Mesenteric fat pad (tissue), 1 donor: ENCODE measurements at places on chromosomes 7 and 10. TPM values are rescaled to one million over a fixed set of nuclear protein-coding genes. Genes with fewer than 3 reads are reported as not detected.

DNA sequence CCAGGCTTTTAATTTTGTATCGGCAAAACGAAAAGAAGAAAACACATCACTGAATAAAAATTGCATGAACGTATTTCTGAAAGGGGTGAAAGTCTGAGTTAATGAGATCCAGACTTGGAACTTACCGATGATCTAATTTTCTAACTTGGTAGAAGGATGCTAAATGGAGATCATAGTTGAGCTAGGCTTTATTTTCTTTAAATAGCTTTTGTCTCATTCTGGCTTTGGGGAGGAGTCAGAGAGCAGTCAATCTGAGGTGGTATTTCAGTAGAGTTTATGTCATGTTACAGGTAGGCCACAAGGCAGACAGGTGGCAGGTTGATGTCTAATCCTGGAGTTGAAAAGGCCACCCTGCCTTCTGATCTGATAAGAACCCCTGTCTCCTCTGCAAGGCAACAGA, 161.9 kb downstream of the KIAA1217 start:
- DNase-seq, result no peak

- no peak for DNase-seq
Observed at GRCh38 chr10:95262763-95263518, 27.9 kb downstream of the PDLIM1 start.

- no peak for DNase-seq
Observed at GRCh38 chr7:88789480-88790064, 6.0 kb downstream of the TEX47 start.

DNA sequence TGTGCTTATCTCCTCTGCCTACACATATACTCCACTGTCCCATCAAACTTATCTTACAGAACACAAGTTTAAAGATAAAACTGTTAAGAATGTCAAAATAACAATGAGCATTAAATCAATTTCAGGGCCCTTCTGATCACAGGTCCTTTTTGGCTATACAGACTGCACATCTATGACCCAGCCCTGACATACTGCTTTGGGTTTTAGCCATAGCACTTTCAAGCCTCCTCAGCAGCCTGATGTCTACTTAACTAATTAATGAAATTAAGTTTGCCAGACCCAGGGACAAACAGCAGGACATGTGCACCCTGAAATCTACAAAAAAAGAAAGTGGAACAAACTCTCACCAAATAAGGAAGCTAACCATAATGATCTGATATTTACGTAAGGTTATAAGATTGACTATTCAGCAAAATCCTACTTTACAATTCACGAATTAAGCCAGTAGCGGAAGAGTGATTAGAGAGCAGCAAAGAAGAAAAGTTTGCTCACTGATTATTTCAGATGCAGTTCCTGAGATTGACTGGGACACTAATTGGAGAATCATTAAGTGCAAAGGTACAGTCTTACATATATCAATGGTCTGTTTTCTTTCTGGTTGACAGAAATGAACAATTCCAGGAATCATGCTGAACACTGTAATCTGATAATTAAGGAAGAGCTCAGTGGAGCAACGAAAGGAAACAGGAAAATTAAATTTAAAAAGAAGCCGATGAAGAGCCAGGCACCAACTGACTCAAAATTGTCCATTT, 669.3 kb upstream of the LRRN3 start:
- DNase-seq, result no peak

DNA sequence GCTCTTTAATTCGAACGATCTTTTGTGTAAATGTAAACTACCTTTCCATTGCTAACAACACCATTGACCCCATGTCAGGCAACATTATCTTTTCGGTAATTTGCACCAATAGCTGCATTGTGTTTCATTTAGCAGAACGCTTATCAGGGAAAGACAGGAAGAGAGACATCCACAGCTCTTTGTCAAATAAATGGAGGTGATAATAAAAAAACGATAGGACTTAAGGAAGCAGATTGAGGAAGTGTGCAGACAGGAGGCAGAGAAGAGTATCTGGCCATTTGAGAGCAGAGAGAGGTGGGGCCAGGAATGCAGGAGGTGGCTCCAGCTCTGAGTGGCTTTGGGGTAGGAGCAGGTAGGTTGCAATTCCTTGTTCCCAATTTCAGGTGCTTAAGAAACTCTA, 37.5 kb upstream of the ADARB2 start:
- no peak for DNase-seq

DNA sequence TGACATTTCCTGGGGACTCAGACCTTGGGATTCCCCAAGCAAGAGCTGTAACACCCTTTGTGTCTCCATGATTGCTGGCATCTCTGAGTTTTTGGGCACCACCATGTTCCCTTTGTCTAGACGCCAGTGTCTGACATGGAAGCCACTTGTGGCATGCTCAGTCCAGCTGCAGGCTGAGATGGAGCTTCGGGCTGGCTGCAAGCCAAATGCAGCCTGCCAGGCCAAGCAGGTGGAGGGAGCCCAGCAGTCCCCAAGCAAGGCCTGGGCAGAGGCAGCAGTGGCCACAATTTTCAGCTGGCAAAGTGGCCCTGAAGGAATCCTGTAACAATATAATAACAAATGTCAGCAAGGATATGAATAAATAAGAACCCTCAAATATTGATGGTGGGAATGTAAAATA, 86.2 kb upstream of the ABCB5 start:
- no peak for DNase-seq

Gene UFSP1
- total RNA-seq, result 5.1 TPM

Gene WBP1L
- total RNA-seq, result 98.0 TPM

Gene OGDHL
- not detected for total RNA-seq

Gene RNLS
- total RNA-seq, result 10.2 TPM

Gene AGMO
- total RNA-seq, result 2.9 TPM
